Activated naive CD4-positive, alpha-beta T cell treated with anti-CD3 and anti-CD28 coated beads, Interleukin-2, amount 10 ng/mL, durations not matched to agents 5 hours and 36 hours (primary cell): ENCODE measurements at places on chromosomes 1 and 21. TPM values are rescaled to one million over a fixed set of nuclear protein-coding genes. Genes with fewer than 3 reads are reported as not detected.

The PLA2G2C gene
- 0.58 TPM for total RNA-seq

The FLG2 gene
- not detected for total RNA-seq

The FAM72A gene
- 19.2 TPM for total RNA-seq

The KCNA3 gene
- total RNA-seq: 82.1 TPM

The ESPN gene
- 1.4 TPM for total RNA-seq

The LCE1B gene
- total RNA-seq: not detected

The NTMT2 gene
- not detected for total RNA-seq

The PDZK1 gene
- 0.25 TPM for total RNA-seq

The S100A1 gene
- not detected for total RNA-seq

The SPSB1 gene
- 2.7 TPM for total RNA-seq

The C1orf115 gene
- total RNA-seq: 1.8 TPM

The SPATA1 gene
- total RNA-seq: 2.7 TPM
